ENCODE measurements at places on chromosomes 4 and X.

DNA sequence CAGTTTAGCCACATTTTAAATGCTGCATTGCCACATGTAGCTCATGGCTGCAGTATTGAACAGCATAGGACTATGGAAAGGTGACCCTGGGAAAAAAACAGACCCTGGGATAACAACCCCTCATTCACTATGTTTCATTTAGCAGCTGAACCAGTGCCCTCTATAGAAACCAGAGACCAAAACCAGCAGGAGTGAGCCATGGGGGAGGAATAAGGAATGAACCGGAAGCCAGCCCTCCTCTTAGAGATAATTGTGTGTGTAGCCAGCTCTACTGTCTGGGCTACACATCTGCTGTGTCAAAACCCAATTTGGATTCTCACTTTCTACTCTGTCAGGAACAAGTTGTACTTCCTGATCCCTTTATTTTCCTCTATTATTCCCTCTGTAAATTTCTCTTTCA is 158.5 kb upstream of the S100G start:
- no peak for DNase-seq

- no peak for DNase-seq
These were observed 50.2 kb downstream of the ZNF827 start for GRCh38 chr4:145888393-145888792.

GRCh38 chr4:14749910-14750309 is 252.4 kb upstream of the CPEB2 start:
- DNase-seq = no peak

- no peak for DNase-seq
These were observed 113.9 kb upstream of the EOLA2 start for GRCh38 chrX:150052226-150052625.

DNA sequence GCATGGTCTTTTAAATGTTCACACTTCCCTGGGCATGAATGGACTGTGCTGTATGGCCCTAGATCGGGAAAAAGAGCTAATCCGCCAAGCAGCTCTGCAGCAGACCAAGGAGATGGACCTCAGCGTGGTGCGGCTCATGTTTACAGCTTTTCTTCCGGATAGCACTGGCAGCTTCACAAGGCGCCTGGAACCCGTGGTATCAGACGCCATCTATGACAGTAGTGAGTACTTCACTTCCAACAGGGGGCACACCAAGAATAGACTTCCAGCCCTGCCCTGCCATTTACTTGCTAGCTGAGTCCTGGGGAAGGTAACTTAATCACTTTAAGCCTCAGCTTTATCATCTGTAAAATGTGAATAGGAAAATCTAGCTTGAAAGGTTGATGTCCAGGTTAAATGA is 77.7 kb downstream of the NFKB1 start:
- DNase-seq = no peak

- no peak for DNase-seq
These were observed 45.5 kb upstream of the CLNK start for GRCh38 chr4:10730019-10730418.

DNA sequence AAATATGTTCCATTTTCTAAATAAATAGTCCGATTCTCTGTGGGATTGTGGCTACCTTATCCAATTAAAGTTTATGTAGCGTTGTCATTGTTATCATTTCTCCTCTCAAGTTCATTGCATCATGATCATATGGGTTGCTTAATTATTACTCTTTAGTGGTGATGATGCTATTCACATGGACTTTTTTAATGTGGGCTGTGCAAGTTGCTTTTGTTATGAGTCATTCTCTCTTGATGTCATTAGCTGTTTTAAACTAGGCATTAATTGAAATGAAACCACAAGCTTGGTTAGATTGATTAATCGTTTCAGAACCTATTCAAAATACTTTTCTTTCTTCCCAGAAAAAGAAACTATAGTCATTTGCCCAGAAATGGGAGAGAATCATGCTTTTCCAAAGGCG is 38.2 kb downstream of the NHS start:
- DNase-seq = no peak

DNA sequence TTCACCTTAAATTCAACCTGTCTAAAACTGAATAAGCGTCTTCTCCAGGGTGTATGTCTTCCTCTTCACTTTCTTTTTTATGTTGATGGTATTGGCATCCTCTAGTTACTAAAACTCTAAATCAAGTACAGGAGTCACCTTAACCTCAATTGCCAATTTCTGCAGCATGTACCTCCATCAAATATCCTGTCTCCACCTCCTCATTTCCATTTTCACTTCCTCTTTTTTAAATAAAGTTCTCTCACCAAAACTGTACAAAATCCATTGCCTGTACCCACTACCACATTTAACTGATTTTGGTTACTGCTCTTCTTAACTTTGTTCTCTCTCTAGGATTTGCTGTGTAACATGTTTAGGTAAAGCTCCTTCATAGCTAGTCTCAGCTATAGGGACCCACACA is 9.2 kb upstream of the NPFFR2 start:
- DNase-seq = no peak

- DNase-seq = no peak
These were observed 1491.6 kb downstream of the TECRL start for GRCh38 chr4:62917649-62918048.

GRCh38 chr4:60617731-60618130 is 582.4 kb upstream of the ADGRL3 start:
- DNase-seq = no peak

- no peak for DNase-seq
These were observed 19.5 kb downstream of the TMPRSS11E start for GRCh38 chr4:68466751-68467150.

- no peak for DNase-seq
These were observed 43.5 kb downstream of the SRPX2 start for GRCh38 chrX:100687546-100687945.

- no peak for DNase-seq
These were observed 195.3 kb downstream of the MAML3 start for GRCh38 chr4:139958739-139959098.

DNA sequence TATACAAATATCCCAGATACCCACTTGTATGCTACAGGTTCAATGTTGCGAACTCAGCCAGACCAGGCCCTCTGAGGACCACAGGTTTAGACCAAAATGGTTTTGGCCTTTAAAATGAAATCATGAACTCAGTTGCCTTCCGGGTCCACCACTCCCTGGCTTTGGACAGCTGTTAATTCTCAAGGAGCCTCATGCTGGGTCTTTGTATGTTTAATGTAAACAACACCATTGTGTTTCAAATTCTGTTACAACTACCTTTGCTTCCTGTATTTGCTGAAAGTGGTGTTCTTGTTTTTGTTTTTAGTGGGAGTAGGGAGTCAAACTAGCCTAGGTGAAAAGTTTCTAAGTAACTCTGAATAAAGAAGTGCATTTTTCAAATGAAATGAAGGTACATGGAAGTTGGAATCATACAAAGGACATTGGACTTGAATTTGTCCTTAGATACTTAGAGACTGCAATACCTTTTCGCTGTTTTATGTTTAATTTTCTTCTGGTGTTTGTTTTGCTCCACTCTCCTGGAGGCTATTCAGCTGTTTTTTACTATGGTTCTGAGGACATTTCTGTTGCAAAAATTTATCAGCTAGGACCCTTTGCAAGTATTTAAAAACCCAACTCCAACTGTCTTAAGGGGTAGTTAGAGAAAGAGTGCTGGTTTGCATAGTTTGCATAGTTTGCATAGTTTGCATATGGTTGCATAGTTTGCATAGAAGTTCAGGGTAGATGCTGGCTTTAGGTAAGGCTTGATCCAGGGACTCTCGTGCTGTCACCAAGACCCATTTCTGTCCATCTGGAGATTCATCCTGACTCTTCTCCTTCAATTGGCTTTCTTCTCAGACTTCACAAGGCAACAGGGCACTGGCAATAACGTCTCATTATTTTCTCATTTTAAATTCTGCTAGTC is 70.1 kb downstream of the MID1IP1 start:
- no peak for DNase-seq

DNA sequence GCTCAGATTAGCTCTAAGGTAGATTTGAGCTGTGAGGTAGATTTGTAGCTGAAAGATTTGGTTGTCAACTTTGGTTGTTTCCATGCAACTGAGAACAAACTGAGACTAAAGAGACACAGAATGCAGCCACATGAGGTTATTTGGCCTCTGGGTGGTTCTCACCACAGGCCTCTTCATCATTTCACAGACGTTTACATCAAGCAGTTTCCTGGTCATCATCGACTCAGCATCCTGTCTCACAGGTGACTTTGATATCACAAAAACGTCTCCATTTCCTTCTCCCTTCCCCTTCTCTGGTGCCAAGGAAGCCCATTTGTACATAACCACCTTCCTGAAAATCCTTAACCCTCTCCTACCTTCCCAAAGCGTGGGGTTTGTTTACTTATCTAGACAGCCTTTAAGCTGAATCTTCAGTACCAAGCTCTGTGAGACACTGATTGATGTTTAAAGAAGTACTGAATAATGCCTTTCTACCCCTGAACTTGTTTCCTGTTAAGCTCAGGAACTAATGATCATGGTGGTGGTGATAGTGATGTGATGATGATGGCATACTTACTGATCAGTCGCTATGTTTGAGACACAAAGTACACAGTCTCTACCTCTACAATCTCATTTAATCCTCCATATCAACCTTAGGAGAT is 81.9 kb downstream of the FAM114A1 start:
- DNase-seq = peak; percentile 22

DNA sequence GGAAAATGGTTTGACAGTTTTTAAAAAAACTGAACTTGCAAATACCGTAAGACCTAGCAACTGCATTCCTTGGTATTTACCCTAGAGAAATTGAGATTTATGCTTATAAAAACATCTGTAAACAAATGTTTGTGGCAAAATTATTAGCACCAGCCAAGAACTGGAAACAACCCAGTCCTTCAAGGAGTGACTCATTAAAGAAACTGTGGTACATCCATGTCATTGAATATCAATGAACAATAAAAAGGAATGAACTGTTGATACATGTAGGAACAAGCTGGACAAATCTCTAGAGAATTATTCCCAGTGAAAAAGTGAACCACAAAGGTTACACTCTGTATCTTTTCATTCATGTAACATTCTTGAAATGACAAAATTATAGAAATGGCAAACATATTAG is 240.2 kb upstream of the ADAMTS3 start:
- DNase-seq = no peak

DNA sequence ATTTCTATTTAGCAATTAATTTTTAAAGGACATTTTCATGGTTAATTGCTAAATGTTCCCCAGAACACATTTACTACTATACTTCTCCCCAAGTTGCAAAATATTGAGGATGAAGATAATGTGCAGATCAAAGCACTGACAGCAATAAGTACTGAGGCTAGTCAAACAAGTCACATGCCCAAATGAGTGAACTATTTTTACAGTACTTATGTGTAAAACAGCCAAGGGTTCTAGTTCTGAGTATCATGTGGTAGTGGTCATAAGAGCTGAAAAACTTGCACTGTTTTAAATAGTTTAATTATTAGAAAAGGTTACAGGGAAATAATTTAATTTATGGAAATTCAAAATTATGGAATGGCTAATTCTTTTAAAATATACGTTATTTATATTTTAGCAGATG is 3.8 kb downstream of the GALNTL6 start:
- DNase-seq = no peak

- no peak for DNase-seq
These were observed 45.2 kb downstream of the FHDC1 start for GRCh38 chr4:152981278-152981677.

- no peak for DNase-seq
These were observed 2.9 kb upstream of the NHS start for GRCh38 chrX:17372052-17372451.

GRCh38 chrX:80021621-80022020 is 7.1 kb downstream of the TBX22 start:
- no peak for DNase-seq

- DNase-seq = no peak
These were observed 61.5 kb downstream of the PCDH18 start for GRCh38 chr4:137470806-137471205.

- DNase-seq = no peak
These were observed 133.6 kb upstream of the CPEB2 start for GRCh38 chr4:14868426-14869395.

DNA sequence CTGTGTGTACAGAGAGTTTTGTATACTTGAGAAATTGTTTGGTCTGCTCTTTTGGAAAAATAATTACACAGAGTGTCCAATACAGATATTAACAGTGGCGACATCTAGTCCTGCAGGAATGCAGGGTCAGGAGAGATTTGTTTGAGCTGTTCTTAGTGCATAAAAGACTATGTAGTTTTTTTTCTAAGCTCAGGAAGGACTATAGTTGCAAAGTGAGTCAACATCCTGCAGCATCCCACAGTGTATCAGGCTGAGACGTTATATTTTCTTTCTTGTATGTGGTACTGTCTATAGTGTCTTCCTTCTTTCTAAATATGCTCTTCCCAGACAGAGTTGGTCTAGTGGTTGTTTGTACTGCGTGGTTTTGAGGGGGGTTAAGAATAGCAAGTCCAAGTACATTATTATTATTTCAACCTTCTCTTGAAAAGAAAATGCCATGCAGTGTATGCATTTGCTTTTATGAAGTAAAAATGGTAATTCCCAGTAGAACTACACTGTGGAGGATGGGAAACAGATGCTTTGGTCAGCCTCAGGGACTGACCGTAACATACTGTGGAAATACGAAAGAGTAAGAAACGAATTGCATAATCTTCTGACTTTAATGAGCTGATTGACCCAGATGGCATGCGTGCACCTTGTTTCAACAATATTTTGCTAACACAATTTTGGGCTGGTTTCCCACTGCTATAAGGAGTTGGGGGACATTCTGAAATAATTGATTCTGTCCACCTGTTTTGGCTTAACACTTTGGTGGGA is 67.4 kb downstream of the DMP1 start:
- DNase-seq = no peak
